Hematopoietic multipotent progenitor cell treated with erythropoietin and hydrocortisone succinate and interleukin-3 and kit ligand, for 15 days (in vitro differentiated cells): ENCODE measurements at places on chromosomes 4 and X.

GRCh38 chr4:1238676-1239000 lies 10.3 kb downstream of the CTBP1 start:
- no peak for DNase-seq

- no peak for DNase-seq
These were observed 76.0 kb upstream of the GPM6B start for GRCh38 chrX:13892856-13893255.

DNA sequence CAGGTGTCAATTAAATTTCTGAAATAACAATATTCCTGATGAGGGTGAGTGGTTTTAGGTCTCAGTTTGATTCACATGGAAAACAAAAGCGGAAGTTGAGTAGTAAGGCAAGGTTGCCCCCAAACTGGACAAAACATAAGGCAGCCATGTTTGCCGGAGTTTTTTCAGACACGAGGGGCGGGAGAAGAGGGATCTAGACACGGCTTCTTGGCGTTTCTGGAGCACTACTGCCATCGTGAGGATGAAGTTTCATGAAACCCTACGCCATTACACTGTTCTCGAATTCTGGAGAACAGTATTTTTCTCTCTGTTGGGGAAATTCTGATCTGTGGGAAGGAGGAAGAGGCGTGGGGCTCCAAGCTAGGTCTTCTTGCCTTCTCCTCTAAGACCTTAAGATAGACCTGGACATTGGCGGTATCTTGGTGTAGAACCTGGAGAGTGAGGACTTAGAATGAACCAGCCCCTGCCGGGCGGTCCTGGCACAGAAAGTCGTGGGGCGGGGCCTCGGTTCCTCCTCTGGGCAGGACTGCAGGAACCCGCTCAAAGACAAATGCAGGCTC lies 160.3 kb downstream of the OR13H1 start:
- no peak for DNase-seq

GRCh38 chrX:152588206-152588605 lies 49.5 kb upstream of the GABRQ start:
- DNase-seq, result no peak

DNA sequence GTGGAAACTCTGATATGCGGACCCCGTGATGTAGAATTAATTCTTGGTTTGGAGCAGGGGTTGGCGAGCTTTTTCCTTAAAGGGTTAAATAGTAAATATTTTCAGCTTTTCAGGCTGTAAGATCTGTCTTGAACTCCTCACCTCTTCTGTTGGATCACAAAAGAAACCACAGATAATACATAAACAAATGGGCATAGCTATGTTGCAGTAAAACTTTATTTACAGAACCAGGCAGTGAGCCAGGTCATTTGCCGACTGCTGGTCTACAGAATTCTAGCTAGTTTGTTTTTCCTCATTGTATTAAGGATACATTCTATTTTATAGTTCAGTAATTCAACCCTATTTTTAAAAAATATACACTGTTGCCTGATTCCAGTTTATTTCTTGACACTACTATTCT lies 116.6 kb downstream of the PAPSS1 start:
- DNase-seq, result no peak

- no peak for DNase-seq
These were observed 49.8 kb upstream of the SEC24B start for GRCh38 chr4:109383823-109384222.
